ENCODE measurements at places on chromosomes 3 and 15. TPM values are rescaled to one million over a fixed set of nuclear protein-coding genes. Genes with fewer than 3 reads are reported as not detected.

The PODXL2 gene
- 1.7 TPM for total RNA-seq

The MCF2L2 gene
- total RNA-seq: 0.91 TPM

The PLA2G4E gene
- not detected for total RNA-seq

The ERICH6 gene
- total RNA-seq: 0.55 TPM

The SNRPN gene
- total RNA-seq: 464 TPM

The LRTM1 gene
- not detected for total RNA-seq

The BCL6 gene
- total RNA-seq: 47.7 TPM

DNA sequence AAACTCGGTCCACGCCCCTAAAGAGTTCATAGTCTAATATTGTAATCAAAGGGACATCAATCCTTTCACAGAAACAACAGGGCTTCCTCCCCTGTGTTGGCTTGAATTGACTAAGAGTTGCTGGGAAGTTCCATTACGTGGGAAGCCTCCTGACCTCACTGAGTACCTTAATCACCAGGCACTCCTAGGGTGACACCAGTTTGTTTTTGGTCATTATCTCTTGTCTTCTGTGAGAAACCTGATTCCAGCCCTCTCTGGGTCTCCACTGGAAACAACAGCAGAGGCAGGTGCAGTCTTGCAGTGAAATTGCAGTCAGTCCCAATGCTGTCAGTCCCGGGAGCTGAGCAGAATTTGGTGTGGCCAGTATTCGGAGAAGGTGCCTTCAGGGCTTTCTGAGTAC is 55.4 kb downstream of the BOC start:
- no peak overlapping the region for H3K4me3 ChIP-seq
- no peak overlapping the region for H3K27ac ChIP-seq
- no peaks in the 10 kb centered on the region for H3K27me3 ChIP-seq

DNA sequence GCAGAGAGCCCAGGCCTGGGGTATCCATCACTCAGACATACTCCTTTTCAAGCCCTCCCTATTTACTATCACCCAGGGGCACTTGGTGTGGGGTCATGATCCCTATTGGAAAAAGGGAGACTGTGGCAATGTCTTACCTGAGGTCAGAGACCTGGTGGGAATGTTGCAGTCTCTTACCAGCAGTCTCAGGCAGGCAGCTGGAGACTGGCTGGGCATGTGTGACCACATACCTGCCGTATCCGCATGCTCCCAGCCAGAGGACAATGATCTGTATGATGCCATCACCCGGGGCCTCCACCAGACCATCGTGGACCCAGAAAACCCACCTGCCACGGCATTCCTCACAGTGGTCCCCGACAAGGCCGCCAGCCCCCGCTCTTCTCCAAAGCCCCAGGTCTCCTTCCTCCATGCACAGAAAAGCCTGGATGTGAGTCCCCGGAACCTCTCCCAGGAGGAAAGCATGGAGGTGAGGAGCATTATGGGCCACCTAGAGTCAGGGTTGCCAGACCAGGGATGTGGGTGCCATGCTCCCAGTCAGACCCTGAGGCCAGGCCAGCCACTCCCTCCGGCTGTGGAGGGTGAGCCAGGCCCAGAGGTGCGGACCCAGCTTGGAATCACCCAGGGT is 5.9 kb downstream of the SH2D7 start:
- H3K27ac ChIP-seq: no peak overlapping the region
- H3K36me3 ChIP-seq: no peaks in the 10 kb centered on the region
- H3K4me3 ChIP-seq: no peak overlapping the region
- DNase-seq: no peak

- H3K36me3 ChIP-seq: no peaks in the 10 kb centered on the region
- DNase-seq: no peak
- H3K4me3 ChIP-seq: no peak overlapping the region
These were observed 225.3 kb upstream of the KCNMB2 start for GRCh38 chr3:178310949-178311348.

DNA sequence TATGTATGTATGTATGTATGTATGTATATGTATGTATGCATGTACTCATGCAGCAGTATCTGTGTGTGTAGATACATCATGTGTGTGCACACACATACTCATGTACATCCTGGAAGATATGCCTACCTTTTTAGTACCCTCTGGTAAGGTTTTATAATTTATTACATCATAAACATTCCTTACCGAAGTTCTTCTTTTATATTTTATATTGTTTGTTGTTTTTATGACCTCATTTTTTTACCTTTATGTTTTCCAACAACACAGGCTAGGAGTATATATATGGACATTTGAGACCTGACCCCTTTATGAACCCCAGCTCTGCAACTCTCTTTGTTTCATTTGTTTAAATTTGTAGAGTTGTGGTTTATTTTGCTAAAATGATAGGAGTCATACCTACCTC is 263.5 kb downstream of the ADAMTSL3 start:
- no peak for DNase-seq
- H3K27ac ChIP-seq: no peak overlapping the region
- H3K27me3 ChIP-seq: no peaks in the 10 kb centered on the region
- H3K36me3 ChIP-seq: peaks cover 20% of the 10 kb centered on the region
- peaks cover 4% of the 10 kb centered on the region for H3K4me1 ChIP-seq

GRCh38 chr3:194466761-194467356 is 19.9 kb downstream of the ATP13A3 start:
- DNase-seq: no peak
- H3K36me3 ChIP-seq: no peaks in the 10 kb centered on the region
- no peaks in the 10 kb centered on the region for H3K27me3 ChIP-seq
- no peak overlapping the region for H3K27ac ChIP-seq
- peak overlapping the region; percentile 9 for H3K4me3 ChIP-seq

GRCh38 chr3:123294296-123294938 is 92.7 kb downstream of the SEC22A start:
- H3K4me1 ChIP-seq: peaks cover 33% of the 10 kb centered on the region
- no peak for DNase-seq
- no peaks in the 10 kb centered on the region for H3K27me3 ChIP-seq
- H3K36me3 ChIP-seq: peaks cover 67% of the 10 kb centered on the region
- H3K4me3 ChIP-seq: no peak overlapping the region

- no peak overlapping the region for H3K4me3 ChIP-seq
- no peaks in the 10 kb centered on the region for H3K27me3 ChIP-seq
- H3K36me3 ChIP-seq: no peaks in the 10 kb centered on the region
- H3K27ac ChIP-seq: no peak overlapping the region
These were observed 19.3 kb upstream of the LZTFL1 start for GRCh38 chr3:45861043-45861719.

DNA sequence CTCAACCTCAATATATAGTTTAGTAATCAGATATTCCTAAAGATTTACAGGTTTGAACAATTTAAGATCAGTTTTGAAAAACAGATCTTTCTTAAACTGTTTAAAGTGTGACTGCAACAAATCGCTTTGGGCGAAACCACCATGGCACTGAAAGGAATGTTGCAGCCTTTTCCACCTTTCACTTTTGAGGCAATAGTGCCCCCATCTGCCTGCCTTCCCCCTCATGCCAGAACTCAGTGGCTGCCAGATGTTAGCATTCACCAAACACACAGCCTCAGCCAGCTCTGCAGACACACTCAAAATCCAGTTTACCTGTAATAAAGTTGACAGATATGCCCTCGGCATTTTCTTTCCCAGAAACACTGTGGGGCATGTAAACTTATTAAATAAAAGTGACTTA is 3.3 kb downstream of the LYSMD4 start:
- no peak overlapping the region for H3K27ac ChIP-seq
- no peaks in the 10 kb centered on the region for H3K27me3 ChIP-seq
- no peak overlapping the region for H3K4me3 ChIP-seq
- H3K4me1 ChIP-seq: peaks cover 42% of the 10 kb centered on the region
- no peak for DNase-seq

DNA sequence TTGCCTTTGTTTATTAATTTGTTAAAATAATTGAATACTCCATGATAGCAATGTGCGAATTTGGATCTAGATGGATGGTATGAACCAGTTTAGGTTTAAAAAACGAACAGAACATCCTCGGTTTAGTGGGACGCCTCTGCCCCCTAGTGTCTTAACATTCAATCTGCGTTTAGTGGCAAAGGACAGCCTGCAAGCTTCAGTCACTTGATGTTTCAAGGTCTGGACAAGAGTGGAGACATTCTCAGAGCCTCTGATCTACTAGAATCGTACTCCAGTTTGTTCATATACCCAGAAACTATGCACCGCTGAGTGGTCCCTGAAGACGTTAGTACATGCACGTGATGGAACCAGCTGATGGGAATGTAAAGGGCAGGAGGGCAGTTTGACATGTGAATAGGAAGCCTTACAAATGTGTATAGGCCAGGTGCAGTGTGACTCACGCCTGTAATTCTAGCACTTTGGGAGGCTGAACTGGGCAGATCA is 17.8 kb upstream of the ATP13A4 start:
- H3K36me3 ChIP-seq: no peaks in the 10 kb centered on the region
- H3K4me1 ChIP-seq: no peaks in the 10 kb centered on the region
- no peak overlapping the region for H3K4me3 ChIP-seq
- H3K27me3 ChIP-seq: no peaks in the 10 kb centered on the region

DNA sequence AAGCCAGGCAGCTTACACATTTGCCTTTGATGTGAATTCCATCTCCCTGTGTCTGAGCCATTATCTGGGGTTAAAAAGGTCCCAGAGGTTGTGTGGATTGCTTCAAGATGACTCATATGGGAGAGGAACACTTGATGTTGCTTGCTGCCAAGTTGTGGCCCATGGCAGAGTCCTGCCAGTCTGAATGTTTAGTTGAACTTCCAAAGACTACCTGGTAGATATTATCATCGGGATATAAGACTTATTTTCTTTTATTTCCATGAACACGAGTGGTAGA is 85.6 kb downstream of the TJP1 start:
- H3K27me3 ChIP-seq: no peaks in the 10 kb centered on the region
- H3K4me3 ChIP-seq: no peak overlapping the region
- peaks cover 87% of the 10 kb centered on the region for H3K36me3 ChIP-seq

GRCh38 chr3:120025520-120025919 is 68.7 kb downstream of the GSK3B start:
- no peaks in the 10 kb centered on the region for H3K36me3 ChIP-seq
- no peak for DNase-seq
- peaks cover 66% of the 10 kb centered on the region for H3K4me1 ChIP-seq
- H3K4me3 ChIP-seq: no peak overlapping the region
- no peak overlapping the region for H3K27ac ChIP-seq

DNA sequence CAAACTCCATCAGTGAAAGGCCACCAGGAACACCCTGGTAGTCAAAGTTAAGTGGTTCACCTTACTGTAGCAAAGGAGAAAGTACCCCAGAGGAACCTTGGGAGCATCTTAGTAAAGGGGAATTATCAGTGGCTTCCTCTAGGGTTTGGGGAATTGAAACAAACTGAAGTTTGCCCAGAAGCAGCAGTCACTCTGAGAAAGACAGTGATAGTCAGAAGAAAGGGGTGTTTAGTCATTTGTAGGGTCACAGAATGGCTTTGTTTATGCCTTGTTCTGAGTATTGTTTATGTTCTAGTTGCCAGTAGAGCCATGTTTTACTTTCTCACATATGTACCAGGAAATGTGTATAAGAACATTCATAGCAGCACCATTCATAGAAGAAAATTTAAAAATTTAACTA is 93.8 kb downstream of the FHIT start:
- no peak overlapping the region for H3K27ac ChIP-seq
- DNase-seq: no peak
- peaks cover 21% of the 10 kb centered on the region for H3K4me1 ChIP-seq
- no peaks in the 10 kb centered on the region for H3K36me3 ChIP-seq
- no peaks in the 10 kb centered on the region for H3K27me3 ChIP-seq
- no peak overlapping the region for H3K4me3 ChIP-seq

DNA sequence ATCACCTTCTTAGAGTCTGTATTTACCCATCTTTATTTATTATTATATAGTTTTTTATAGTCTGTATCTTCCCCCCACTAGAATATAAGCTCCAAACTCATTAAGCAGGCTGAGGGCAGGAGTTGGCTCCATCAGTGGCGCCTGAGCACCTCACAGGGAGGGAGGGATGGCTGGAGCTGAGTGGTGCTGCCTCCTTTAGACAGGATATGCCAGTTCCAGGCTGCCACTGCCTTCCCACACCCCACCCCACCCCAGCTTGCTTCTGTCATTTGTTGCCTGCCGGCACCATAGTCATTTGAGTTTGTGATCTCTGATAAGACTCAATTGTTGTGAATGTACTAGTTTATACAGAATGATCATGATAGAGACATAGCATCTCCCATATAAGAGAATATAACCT is 85.5 kb downstream of the KLHL25 start:
- no peaks in the 10 kb centered on the region for H3K27me3 ChIP-seq
- DNase-seq: no peak
- H3K27ac ChIP-seq: peak overlapping the region; percentile 94

DNA sequence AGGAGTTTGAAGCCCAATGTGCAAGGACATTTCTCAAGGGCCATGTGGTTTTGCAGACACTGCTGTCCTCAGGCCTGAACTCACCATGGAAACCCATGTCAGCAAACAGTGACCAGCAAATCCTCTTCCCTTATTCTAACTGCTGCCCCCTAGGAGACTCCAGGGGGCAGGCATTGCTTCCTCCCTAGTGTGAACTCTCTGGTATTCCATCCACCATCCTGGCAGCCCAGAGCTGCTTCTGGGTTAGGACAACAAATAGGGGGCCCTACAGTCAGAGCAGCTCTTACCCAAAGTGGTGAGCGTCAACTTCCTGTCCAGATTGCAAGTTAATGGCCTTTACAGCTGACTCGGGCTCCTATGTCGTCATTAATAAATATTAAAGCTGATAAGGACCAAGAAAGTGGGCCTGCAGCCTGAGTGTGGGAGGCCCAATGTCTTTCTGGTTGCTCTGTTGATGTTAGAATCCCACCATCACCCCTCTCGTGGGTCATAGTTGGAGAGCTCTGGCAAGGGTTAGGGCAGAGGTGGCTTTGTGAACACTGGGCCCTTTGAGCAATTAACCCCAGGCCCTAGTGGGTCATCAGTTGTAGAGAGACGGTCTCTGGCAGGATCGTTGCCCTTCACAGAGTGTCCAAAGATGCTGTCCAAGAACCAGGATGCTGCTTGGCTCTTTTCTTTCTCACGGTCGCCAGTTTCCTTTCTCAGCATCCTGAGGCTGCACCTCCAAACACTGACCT is 41.5 kb downstream of the TGM4 start:
- H3K27ac ChIP-seq: no peak overlapping the region
- no peak overlapping the region for H3K4me3 ChIP-seq
- DNase-seq: no peak
- H3K4me1 ChIP-seq: peaks cover 16% of the 10 kb centered on the region
- no peaks in the 10 kb centered on the region for H3K27me3 ChIP-seq
- H3K36me3 ChIP-seq: peaks cover 13% of the 10 kb centered on the region

DNA sequence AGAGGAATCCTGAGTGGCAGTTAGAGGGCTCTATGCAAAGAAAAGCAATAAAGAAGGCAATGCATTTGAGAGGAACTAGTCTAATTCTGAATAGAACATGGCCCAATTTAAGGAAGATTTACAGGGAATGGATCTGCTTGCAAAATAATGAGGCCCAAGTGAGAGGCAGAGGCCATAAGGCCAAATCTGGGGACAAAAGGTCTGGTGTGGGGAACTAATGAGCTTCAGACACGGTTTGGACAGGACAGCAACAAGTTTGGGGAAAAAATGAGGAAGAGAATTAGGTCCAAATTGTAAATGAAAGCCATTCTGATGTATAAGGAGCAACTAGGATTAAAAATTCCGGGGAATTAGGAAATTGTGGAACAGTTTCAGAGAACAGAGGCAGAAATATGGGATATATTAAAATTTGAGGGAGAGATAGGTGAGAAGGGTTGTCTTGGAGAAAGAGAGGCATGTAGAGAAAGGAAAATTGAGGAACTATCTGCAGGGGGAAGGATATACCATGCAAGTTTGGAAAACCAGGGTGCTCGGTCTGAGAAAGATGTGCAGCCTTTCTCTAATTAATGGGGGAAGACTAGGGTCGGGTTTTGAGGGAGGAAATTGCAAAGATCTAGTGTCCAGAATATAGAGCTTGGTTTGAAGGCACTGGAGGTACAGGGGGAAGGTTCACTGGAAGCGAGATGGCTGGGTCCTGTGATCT is 73.8 kb downstream of the RBPMS2 start:
- no peaks in the 10 kb centered on the region for H3K36me3 ChIP-seq
- peak overlapping the region; percentile 96 for H3K4me3 ChIP-seq

- no peaks in the 10 kb centered on the region for H3K36me3 ChIP-seq
- no peaks in the 10 kb centered on the region for H3K27me3 ChIP-seq
- no peak overlapping the region for H3K4me3 ChIP-seq
- H3K27ac ChIP-seq: no peak overlapping the region
- no peaks in the 10 kb centered on the region for H3K4me1 ChIP-seq
These were observed 58.6 kb upstream of the MNS1 start for GRCh38 chr15:56523521-56523920.

All from left ventricle myocardium inferior (tissue), 1 donor.